CD4-positive, alpha-beta T cell treated with Interleukin-4 for 4 hours (primary cell): ENCODE measurements at places on chromosomes 16 and 17.
A peak's percentile ranks its signal among the peaks of the same experiment; 100 is the strongest.

DNA sequence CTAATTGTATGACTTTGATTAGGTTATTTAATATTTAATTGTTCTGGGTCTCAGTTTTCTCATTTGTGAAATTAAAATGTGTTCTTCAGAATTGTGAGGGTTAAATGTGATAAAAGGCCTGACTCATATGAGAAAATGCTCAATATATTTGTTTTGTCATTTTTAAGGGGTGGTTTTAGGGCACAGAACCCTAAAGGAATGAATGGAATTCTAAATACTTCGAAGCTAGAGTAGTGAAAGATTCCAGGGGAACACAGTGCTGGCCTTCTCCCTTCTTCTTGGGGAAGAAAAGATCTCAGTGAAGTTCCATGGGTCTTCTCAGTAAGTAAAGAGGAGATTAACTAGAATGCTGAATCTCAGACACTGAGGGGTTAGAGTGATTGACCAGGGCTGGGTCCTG is 3.9 kb upstream of the SMPD3 start:
- DNase-seq = no peak

DNA sequence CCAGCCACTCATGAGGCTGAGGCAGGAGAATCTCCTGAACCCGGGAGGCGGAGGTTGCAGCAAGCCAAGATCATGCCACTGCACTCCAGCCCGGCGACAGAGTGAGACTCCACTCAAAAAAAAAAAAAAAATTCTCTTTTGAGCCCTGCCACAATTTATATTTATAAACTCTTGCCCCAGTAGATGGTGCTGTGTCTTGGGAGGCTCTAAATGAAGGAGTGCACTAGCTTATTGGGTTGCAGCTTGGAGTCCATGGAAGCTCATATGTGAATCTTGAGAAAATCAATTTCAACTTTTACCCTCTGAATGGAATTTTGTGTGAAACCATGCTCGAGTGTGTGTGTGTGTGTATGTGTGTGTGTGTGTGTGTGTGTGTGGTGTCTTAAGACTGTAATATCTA is 420.1 kb downstream of the HS3ST4 start:
- DNase-seq = no peak

DNA sequence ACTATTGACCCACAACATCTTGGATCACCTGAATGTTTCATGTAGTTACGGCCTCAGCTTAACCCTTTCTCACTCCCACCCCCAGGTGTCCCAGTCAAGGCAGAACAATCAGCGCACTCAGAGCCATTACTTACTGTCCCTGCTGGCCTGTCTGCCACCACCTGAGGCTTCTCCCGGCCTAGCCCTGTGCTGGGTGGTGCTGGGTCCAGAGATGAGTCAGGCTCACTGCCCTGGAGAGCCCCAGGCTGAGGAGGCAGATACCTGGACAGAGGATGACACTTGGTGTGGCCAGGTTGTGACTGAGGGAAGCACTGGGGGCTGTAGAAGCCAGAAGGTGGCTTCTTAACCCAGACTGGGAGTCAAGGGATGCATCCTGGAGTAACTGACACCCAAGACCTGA is 4.0 kb upstream of the SLC5A2 start:
- DNase-seq = no peak

DNA sequence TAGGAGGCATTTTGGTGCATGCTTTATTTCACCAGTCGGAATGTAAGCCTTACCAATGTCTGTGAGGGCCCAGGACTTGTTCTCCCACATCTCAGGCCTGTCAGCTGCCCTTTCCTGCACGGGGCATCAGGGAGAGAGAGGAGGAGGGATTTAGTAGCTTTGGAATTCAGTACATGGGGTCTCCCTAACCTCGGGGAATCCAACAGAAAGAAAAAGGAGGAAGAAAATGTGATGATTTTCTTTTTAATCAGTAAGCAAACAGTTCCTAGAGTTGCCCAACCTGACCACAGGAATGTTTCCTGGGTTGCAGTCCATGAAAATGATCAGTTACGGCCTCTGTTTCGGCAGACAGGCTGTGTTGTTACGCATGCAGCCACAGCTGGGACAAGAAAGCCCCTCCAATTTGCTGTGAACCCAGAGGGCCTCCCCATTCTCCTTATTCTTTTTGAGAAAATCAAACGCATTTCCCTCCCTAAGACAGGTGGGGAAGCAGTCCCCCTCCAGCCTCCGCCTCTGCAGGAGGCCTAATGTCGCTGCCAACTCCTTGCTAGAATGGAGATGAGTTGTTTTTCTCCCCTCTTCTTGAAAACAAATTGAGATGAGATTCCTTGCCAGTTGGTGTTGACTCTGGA is 53.1 kb upstream of the TANGO6 start:
- DNase-seq = no peak

GRCh38 chr17:62017496-62017895 is 47.6 kb downstream of the MED13 start:
- no peak for DNase-seq

GRCh38 chr17:19945009-19945626 is 32.5 kb downstream of the AKAP10 start:
- no peak for DNase-seq

DNA sequence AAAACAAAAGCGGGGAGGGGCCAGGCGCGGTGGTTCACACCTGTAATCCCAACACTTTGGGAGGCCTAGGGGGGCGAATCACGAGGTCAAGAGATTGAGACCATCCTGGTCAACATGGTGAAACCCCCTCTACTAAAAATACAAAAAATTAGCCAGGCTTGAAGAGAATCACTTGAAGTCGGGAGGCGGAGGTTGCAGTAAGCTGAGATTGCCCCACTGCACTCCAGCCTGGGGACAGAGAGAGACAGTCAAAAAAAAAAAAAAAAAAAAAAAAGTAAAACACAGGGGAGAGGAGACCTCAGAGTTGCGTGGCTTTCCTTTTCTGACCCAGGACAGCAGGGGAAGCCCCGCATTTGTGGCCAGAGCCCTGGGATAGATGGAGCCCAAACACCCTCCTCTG is 19.9 kb downstream of the ACTG1 start:
- DNase-seq = no peak

DNA sequence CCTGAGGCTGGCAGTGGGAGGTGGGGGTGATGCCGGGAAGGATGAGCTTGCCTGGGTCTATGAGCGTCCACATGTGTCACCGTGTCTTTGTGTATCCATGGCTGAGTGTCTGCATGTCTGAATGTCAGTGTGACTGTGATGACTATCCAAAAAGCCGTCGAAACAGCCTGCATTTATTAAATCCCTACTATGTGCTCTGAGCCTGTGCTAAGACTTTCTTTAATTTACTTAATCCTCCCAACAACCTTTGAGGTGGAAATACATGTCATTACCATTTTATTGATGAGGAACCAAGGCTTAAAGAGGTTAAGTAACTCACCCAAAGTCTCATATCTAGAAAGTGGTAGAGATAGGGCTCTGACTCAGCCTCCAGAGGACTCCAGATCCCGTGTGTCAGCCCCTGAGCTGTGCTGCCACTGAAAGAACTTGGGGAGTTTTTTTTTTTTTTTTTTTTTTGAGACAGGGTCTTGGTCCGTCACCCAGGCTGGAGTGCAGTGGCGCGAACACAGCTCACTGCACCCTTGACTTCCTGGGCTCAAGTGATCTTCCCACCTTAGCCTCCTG is 20.0 kb downstream of the ARHGAP23 start:
- DNase-seq = no peak

- no peak for DNase-seq
Measured at GRCh38 chr16:1197237-1197866, 27.7 kb downstream of the TPSG1 start.

DNA sequence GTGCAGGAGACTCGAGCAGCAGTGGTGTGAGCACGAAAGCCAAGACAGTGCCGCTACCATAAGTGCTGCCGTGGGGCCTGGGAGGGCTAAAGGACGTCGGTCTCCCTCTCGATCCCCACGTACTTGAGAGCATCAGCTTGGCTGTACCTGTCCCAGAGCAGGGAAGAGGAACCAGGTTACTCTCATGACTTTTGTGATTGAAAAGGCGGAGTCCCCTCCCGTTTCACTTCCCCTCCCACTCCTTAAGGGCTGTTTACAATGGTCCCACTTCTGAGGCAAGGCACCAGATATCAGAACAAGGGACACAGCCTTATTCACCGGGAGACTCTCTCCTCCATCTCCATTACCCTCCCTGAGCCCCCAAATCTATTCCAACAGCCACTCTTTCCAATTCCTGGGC is 20.1 kb downstream of the CNTNAP1 start:
- DNase-seq = no peak

DNA sequence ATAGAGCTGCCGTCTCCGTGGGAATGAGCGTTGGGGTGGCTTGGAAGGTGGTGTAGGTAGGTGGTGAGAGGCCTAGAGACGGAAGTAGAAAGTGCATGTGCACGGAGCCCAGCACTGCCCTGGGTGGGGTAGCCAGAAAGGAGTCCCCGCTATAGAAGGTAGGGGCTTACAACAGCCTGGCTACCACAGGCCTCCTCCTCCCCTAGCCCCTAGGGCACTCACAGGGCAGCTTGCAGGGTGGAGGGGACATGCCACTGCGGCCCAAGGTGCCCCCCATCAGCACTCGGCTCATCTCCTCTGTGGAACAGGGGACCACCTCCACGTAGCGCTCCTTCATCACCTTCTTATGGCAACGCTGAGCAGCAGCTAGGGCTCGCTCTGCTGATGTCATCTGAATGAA is 5.0 kb downstream of the ESRP2 start:
- DNase-seq = no peak

- DNase-seq = peak; percentile 79
Measured at GRCh38 chr16:89256651-89257254, 39.2 kb downstream of the ZNF778 start.

GRCh38 chr17:48055531-48056245 is 7.5 kb downstream of the NFE2L1 start:
- DNase-seq = no peak

- no peak for DNase-seq
Measured at GRCh38 chr16:83501481-83501880, 306.3 kb upstream of the HSBP1 start.

DNA sequence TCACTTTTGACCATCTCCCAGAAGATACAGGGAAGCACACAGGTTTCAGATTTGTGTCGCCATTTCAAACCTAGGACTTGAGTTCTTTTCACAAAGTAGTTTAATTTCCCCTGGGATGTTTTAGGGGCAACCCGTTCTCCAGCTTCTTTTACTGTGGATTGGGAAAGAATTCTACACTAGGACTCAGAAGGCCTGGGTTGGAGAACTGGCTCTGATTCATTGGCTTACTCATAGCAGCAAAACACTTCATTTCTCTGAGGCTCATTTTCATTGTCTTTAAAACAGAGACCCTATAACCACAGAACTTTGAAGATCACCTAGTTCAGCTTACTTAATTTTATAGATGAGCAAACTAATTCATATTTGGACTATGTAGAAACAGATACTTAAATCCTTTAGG is 175.9 kb upstream of the SALL1 start:
- DNase-seq = no peak

DNA sequence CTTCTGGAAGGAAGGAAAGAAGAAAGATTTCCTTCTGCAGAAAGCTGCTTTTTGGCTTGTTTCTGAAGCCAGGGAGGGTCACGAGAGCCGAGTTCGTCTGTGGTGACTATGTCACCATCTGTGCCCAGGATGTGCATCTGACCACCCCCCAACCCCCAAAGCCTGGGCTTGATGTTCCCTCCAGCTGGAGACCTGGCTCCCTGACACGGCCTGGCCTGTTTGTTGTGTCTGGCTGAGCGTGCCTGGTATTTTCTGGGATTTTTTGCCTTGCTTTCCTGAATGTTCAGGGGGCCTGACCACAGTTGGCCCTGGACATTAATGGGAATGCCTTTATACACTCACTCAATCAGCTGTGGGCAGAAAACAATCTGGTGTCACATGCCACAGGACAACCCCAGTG is 38.9 kb downstream of the LGALS9 start:
- no peak for DNase-seq

DNA sequence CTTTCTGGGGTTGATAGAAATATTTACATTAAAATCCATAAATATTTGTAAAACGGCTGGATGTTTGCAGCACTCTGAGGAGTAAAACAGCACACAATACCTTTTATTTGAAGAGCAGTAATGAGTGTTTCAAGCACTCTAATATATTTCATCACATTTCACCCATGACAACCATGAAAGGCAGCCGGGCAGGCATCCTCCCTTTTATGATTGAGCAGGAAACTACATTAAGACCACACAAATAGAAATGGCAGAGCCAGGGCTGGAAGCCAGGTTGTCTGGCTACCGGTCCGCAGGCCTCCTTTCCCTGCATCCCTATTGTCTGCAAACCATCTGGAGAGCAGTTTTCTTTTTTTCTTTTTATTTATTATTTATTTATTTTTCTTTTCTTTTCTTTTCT is 23.1 kb upstream of the GPRC5C start:
- DNase-seq = no peak

DNA sequence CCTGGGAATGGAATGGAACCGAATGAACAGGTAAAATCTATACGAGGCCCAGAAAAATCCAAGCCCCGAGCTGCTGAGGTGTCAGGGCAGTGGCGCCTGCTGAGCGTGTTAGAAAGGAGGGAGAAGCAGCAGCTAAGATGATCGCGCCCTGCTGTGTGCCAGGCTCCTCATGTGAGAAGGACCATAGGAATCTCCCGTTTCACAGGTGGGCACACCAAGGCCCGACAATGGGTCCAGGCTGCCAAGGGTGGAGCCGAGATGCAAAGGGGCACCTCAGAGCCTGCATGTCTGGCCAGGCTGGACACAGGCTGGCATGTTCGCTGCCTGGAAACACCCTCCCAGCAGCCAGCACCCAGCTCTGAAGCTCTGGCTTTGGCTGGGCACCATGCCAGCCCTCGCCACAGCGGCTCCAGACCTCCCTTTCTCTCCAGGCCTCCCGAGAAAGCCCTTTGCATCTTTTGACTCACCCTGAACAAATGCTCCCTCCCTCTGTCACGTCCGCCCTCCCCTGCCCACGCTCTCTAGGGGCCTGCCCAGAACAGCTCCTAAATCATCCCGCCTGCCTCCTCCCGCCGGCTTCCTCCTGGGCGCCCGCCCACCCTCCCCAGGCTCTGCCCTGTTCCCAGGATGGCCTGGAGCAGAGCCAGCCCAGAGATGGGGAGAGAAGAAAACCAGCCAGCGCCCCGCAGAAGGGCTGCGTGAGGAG is 217.8 kb upstream of the GSE1 start:
- DNase-seq = no peak

DNA sequence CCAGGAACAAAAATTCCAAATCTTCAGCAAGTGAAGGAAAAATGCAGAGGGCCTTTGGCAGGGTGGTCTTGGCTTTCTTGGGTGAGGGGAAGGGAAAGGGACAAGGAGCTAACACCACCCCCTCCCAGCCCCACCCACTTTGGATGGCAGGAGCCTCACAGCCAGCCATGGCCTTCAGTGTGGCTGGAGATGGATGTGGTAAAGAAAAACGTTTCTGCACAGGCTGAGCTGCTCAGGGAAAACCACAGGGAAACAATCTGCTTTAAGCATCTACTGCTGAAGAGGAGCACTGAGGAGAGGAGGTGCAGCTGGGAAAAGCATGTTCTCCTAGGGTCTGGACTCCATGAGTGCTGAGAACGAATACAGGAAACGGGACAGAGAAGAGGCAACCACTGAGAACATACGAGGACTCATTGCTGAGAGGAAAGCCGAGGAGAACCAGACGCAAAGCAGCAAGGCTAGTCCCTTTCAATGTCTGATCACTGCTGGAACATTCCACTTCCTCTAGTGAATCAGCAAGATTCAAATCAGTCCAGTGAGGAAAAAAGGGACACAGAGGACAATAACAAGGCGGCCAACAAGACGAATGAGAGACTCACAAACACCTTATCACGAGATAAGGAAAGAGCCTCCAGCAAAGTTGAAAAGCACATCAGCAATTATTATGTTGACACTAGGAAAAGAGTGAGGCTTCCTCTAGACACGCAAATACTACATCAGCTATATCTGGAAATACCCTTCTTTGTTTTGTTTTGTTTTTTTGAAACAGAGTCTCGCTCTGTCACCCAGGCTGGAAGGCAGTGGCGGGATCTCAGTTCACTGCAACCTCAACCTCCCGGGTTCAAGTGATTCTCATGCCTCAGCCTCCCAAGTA is 41.7 kb downstream of the ZZEF1 start:
- peak; percentile 44 for DNase-seq
